ENCODE measurements at places on chromosomes 5 and 9.
A peak's percentile ranks its signal among the peaks of the same experiment; 100 is the strongest.

GRCh38 chr5:124478264-124478663 is 268.2 kb downstream of the ZNF608 start:
- no peak for DNase-seq

DNA sequence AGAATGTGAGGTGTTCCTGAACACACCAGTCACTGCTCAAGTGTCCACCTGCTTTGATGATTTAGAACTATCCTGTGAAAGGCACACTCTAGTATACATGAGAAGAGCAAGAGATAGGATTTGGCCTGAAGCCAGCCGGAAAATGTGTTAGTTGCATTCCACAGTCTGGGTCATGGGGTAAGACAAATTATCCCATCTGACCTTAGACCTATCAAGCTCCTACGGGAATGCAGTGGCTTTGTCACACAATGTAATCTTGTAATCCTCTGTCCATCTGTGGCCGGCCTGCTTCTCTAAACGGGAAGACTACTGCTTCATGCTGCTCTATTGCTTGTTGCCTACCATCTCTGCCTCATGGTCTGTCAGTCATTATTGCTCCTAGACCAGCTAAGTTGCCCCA is 92.4 kb upstream of the PRRC1 start:
- no peak for DNase-seq

GRCh38 chr5:81428446-81428845 is 34.5 kb upstream of the ACOT12 start:
- DNase-seq, result no peak

- no peak for DNase-seq
These were observed 159.6 kb upstream of the SLC12A2 start for GRCh38 chr5:127923804-127924570.

DNA sequence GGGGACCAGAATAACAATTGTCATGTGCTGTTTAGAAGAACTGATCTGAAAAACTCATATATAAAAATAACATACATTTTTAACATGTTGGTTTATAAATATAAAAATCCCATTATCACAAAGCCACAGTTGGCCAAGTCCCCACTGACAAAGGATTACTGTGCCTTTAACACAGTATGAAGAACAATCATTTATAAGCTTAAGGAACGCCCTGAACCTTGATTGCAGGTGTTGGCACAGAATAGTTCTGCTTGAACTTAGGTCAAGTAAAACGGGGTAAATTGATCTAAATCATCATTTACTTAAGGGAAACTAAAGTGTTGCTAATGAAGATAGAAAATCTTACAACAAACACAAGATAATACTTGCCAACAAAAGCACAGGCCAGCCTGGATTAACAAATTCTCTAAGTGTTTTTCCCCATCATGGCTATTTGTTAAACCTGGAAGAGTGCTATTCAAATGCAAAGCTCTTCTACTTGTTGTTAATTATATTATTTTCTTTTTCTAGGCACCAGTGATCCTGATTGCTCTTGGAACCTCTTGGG is 46.1 kb downstream of the ASTN2 start:
- DNase-seq, result no peak

GRCh38 chr9:106467113-106467864 is 395.7 kb upstream of the ZNF462 start:
- no peak for DNase-seq

- DNase-seq, result no peak
These were observed 17.7 kb downstream of the MLLT3 start for GRCh38 chr9:20604562-20604961.

DNA sequence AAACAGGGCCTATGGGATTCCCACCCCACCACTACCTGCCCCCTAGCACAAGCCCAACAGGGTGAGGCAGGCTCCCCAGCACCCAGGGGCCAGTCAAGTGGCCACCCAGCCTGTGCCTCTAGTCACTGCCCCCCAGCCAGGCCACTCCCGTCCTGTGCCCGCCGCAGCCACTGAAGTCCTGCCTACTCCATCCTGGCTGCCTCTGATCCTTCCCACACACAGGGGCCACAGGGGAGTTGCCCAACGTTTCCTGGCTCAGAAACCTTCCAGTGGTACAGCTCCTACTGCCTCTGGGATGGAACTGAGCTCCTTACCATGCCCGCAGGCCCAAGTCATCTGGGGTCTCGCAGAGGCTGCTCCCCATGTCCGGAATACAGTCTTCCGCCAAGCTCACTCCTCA is 70.2 kb upstream of the STXBP1 start:
- DNase-seq, result peak; percentile 67

- no peak for DNase-seq
These were observed 29.2 kb upstream of the RASGRF2 start for GRCh38 chr5:80930940-80931339.

DNA sequence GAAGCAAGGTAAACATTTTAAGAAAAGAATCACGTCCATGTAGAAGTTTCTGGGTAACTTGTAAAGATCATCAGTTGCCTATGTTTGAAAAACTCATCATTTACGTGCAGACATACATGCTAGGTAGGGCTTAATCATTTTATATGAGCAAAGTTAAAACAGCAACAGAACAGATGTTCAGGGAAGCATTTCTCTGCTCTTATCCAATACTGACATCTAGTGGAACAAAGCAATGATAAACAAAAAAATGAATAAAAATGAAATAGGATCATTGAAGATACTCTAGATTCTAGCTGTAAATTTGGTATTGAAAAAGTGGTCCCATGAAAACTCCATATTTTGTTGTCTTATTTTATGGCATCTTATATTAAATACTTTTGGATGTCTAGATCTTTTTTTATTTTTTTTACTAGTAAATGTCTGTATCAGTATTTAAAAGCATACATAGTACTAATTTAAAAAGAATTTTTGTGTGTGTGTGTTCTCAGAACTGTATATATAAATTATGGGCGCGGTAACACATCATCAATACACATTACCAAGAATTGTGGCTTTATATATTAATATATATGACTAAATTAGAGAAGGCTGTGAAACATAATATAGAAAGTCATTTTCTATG is 1050.2 kb downstream of the CDH12 start:
- DNase-seq, result peak; percentile 30

DNA sequence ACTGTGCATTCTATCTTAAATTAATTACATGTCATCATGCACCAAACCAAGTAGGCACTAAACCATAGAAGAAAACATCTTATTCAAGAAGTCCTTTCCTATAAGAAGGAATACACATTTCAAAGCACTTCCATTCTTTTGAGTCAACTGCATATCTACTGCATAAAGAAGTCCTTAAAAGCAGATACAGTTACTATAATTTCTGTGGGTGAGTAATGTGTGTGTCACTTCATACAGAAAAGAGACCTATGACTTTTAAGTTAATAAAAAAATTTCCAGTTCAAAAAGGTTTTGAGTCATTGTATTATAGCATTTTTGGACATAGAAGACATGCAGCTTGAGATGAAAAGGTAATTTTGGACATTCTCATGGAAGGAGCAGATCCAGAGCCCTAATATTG is 125.0 kb downstream of the DTWD2 start:
- DNase-seq, result no peak

DNA sequence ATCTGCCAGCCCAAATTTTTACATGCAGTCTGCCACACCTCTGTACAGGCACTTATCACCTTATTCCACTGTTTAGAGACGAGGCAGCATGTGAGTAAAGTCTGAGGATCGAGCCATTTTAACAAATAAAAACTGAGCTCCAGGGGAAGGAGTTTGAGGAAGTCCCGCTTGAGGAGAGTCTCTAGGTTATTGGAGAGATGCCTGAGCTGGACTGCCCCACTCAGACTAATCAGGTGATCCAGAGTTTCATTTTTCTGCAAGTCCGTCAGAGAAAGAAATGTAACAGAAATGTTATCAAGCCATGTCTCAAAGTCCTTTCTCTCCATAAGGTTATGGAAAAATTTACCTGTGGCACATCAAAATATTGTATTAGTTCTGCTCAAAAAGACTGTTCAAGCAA is 5.3 kb downstream of the FBXW2 start:
- no peak for DNase-seq

- DNase-seq, result no peak
These were observed 171.5 kb downstream of the EFNA5 start for GRCh38 chr5:107499237-107499636.

DNA sequence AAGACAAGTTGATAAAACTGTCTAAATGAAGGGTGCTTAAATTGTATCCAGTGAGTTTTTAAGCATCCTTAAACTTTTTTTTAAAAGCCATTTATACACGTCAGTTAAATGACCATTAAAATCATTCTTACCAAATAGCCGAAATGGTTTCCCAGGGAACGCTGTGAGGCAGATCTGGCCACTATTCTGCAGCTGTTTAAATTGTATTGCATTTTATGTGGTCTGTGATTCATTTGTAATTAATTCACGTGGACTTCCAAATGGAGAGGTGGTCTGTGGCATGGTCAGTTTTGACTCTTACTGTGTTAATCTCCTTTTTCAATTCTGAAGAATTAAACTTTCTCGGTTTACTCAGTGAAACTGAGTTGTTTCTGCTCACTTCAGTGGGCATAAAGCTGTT is 113.7 kb upstream of the OTULINL start:
- DNase-seq, result no peak

GRCh38 chr5:15790446-15791018 is 290.6 kb downstream of the FBXL7 start:
- no peak for DNase-seq

DNA sequence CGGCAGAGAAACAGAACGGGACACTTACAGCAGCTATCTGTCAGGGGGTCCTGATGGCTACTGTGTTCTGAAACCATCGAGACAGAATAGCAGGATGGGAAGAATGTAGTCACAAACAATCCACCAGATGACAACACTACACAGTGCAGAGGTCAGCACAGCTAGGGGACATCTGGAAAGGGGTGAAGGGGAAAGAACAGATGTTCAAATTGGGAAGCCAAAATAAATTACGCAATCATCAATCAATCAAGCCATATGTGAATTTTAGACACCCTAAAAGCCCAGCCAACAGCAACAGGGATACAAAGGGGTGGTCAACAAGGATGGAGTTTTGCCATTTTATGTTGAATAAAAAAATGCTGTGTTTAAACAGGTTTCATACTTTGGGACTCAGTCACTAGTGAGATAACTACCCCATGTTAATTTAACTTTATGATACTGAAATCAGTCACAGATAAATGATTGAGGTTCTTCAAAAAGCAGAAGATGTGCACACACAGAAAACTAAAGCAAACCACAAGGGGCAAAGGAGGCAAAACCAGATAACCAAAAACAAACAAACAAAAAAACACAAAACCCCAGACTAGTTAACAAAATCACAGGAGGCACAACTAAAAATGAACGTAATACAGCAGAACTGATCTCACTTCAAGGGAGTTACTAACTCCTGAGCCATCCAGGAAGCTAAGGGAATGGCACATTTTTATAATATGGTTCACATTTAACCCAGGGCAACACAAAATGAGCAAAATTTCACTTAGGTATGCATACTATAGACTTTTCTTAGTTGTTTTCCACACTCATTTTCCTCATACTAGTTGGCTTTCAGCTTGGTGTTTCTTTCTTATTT is 65.9 kb downstream of the HABP4 start:
- peak; percentile 36 for DNase-seq

- DNase-seq, result no peak
These were observed 13.3 kb downstream of the BTNL3 start for GRCh38 chr5:181001947-181002346.

- DNase-seq, result peak; percentile 30
These were observed 327.4 kb downstream of the SH3GL2 start for GRCh38 chr9:17906176-17906840.

- no peak for DNase-seq
These were observed 2.9 kb upstream of the LPCAT1 start for GRCh38 chr5:1526681-1527131.

DNA sequence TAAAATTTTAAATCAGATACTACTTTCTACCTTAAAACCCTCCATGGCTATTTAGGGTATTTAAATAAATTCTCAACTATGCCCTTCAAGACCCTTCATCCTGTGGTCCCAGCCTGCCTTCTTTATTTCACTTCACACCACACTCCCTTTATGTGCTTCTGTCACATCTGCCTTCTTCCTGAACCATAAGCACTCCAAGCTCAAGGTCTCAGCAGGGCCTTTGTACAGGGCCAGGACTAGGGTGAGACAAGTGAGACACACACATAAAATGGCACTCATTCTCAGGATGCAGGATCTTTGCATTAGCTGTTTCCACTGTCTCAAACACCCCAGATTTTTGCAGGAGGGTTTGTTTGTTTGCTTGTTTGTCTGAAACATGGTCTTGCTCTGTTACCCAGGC is 7.6 kb downstream of the ITK start:
- DNase-seq, result no peak

DNA sequence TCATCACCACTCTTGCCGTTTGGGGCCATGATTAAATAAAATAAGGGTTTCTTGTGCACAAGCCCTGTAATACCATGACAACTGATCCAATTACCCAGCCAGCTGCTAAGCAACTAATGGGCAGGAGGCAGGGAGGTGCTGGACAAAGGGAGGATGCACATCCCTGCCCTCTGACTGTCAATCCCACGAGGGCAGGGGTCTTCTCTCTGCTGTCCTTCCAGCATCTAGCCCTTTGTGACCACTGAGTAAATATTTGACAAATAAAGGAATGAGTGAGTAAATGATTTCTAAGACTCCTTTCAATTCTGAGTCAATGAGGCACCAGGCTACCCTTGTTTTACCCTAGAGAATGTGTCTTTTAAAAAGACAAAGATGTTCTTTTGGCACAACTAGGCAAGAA is 247.1 kb downstream of the SYK start:
- no peak for DNase-seq

GRCh38 chr9:127955294-127956015 is 17.8 kb upstream of the DPM2 start:
- peak; percentile 56 for DNase-seq

- no peak for DNase-seq
These were observed 17.0 kb upstream of the WHRN start for GRCh38 chr9:114522286-114522685.

GRCh38 chr5:178533136-178533535 is 57.1 kb downstream of the COL23A1 start:
- DNase-seq, result no peak

DNA sequence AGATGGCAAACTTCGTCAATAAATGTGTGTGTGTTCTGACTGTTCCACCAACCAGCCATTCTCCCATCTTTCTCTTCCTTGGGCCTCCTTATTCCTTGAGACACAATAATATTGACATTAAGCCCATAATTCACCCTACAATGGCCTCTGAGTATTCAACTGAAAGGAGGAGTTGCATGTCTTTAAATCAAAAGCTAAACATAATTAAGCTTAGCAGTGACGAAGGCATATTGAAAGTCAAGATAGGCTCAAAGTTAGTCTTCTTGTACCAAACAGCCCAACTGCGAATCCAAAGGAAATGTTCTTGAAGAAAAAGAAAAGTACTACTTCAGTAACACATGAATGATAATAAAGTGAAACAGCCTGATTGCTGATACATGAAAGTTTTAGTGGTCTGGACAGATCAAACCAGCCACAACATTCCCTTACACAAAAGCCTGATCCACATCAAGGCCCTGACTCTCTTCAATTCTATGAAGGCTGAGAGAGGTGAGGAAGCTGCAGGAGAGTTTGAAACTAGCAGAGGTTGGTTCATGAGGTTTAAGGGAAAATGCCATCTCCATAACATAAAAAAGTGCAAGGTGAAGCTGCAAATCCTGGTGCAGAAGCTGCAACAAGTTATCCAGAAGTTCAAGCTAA is 81.4 kb downstream of the DENND1A start:
- DNase-seq, result no peak

- DNase-seq, result peak; percentile 53
These were observed 46.2 kb downstream of the PCA3 start for GRCh38 chr9:76810377-76810957.
